ENCODE measurements at places on chromosomes 11 and 22. TPM values are rescaled to one million over a fixed set of nuclear protein-coding genes. Genes with fewer than 3 reads are reported as not detected.

DNA sequence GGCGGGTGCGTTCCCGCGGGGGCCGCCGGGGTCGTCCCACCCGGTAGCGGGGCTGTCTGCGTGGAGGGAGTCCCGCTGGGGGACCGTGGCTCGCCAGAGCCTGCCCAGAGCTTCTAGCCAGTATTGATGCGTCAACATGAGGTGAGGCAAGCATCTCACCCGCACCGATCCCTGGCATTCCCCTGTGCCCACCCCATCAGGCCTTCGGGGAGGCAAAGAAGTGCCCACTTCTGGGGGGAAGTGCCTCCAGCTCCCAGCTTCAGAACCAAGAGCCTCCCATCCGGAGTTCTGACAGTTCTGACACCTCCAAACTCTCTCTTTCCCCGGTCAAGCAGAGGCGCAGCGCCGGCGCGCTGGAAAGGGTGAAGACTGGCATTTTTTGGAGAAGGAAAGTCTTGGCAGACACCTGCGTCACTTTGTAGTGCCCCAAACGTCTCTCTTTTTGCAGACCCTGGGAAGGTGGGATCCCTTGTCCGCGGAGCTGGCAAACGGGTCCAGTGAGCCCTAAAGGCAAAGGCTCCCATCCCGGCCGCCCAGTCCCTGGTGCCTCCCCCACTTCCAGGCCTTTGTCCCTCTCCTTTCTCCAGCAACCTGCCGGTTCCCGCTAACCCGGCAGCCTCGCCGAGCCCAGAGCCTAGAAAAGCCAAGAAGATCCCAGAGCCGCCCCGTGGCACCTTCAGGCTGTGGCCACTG lies 3.2 kb upstream of the PAX6 start:
- no peak for DNase-seq

GRCh38 chr11:60777106-60777505 lies 8.0 kb upstream of the MS4A10 start:
- no peak for DNase-seq

DNA sequence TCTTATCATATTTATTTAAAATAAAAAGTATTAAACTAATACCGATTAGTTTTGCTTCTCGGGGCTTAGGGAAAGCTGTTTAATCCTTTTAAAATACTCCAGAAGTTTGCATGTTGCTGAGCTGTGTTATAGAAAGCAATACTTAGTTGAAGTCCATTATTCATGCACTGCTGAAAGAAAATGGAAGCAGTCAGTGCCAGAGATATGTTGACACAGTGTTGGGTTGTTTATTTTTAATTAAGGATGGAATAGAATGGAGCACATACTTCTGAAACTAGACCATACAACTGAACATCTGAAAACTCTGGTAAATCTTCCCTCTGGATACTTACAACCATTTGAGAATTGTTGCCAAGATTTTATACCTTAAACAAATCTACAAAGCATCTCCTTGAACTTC lies 282.7 kb upstream of the CCDC179 start:
- no peak for DNase-seq

RASD2 gene
- 0.57 TPM for polyA plus RNA-seq

- DNase-seq = no peak
Observed at GRCh38 chr11:47192111-47192510, 5.9 kb upstream of the PACSIN3 start.

GRCh38 chr11:73350908-73351636 lies 25.1 kb upstream of the RELT start:
- peak; percentile 30 for DNase-seq

C11orf86 gene
- polyA plus RNA-seq = 0.07 TPM

GRCh38 chr11:63887386-63887999 lies 29.5 kb downstream of the RCOR2 start:
- no peak for DNase-seq

GRCh38 chr11:7439746-7440320 lies 45.5 kb upstream of the OLFML1 start:
- no peak for DNase-seq

TCP11L1 gene
- polyA plus RNA-seq = 4.1 TPM

MYRF gene
- polyA plus RNA-seq = 56.3 TPM

DNA sequence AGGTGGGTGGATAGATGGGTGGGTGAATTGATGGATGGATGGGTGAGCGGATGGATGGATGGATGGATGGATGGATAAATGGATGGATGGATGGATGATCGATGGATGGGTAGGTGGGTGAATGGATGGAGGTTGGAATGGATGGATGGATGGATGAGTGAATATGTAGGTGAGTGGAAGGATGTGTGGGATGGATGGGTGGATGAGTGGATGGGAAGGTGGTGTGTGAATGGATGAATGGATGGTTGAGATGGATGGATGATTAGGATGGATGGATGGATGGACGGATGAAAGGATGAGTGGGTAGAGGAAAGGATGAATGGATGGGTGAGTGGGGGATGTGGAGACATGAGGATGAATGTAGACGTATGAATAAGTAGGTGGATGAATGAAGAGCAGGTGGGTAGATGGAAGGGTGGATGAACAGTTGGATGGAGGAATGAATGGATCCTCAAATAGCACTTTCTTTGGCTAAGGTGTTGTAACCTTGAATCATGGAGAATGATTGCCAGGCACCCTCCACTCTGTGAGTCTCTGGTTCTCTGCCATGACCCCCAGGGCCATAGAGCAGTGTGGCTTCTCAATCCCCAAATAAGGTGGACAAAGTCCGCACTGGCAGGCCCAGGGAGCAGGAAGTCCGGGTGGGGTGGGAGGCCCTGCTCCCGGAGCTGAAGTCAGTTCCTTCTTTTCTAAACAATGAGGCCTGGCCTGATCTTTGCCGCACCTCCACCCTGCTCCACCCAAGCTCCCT lies 36.9 kb downstream of the IGF2 start:
- no peak for DNase-seq

APOBEC3F gene
- 4.2 TPM for polyA plus RNA-seq

GRAMD1B gene
- 1.6 TPM for polyA plus RNA-seq

DNA sequence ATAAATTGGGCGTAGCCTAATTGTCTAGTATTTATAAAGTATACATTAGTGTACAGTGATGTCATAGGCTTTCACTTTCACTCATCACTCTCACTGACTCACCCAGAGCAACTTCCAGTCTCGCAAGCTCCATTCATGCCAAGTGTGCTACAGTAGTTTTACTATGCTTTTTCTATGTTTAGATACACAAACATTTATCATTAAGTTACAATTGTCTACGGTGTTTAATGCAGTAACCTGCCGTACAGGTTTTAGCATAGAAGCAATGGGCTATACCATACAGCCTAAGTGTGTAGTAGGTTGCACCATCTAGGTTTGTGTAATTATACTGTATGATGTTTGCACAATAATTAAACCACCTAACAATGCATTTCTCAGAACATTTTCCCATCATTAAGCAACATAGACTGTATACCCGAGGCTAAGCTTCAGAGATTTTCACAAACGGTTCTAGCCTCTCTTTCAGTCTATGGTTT lies 17.5 kb downstream of the OR9G1 start:
- no peak for DNase-seq

GRCh38 chr11:24567380-24567779 lies 70.5 kb downstream of the LUZP2 start:
- DNase-seq = no peak

SLC22A12 gene
- polyA plus RNA-seq = not detected

- DNase-seq = no peak
Observed at GRCh38 chr22:45574069-45574703, 71.5 kb downstream of the FBLN1 start.

C11orf91 gene
- not detected for polyA plus RNA-seq

DNA sequence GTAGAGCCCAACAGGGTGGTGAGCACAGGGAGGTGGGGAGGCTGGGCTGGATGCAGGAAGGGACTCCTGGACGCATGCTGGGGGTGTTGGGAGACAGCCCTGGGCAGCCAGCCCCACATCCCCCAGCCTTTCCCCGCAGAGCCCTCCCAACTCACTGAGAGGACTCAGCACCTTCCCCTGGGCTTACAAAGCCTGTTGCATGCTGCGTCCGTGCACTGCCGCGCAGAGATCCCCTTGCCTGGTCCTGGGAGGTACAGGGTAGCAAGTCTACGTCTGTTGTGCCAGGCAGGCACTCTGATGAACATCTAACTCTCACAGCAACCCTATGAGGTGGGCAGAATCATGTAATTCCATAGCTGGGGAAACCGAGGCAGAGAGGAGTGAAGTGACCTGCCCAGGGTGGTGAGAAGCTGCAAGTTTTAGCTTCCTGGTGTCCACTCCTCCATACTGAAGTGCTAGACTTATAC lies 33.9 kb upstream of the TCF20 start:
- DNase-seq = no peak

DNA sequence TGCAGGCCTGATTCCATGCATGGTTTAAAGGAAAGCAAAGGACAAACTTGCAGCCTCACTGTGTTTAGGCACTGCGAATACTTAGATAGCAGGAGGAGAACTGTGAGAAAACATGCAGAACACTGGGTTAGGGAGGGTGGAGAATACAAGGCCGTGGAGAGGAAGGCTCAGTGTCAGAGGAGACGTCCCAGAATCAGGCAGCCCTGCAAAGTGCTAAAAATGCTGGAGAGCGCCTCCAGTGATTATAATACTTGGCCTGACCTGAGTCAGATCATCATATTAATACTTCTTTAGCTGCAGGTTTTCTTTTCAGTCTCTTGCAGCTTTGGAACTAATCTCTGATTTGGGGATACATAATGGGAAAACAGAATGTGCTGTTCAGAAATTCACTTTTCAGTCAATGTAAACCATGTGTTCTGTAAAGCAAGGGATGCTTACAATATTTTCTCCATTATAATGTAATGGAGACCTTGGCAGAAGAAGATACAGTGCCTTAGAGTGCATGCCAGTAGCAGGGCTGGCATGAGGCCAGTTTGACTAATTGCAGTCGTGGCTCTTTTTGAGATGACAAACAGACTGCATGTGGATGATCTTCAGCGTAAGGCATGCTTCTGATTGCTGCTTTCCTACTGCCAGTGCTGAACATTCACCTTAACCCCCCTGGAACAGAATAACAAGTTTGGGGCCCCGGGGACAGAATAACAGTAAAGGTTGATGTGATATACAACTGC lies 16.8 kb downstream of the EXT2 start:
- DNase-seq = no peak

ARRB1 gene
- 12.7 TPM for polyA plus RNA-seq

- DNase-seq = no peak
Observed at GRCh38 chr11:118398791-118399559, 2.4 kb upstream of the ATP5MG start.

- peak; percentile 8 for DNase-seq
Observed at GRCh38 chr22:31451709-31452571, 37.7 kb downstream of the EIF4ENIF1 start.

LMO2 gene
- 10.8 TPM for polyA plus RNA-seq

YPEL1 gene
- polyA plus RNA-seq = 2.4 TPM

SHANK2 gene
- 8.4 TPM for polyA plus RNA-seq

- no peak for DNase-seq
Observed at GRCh38 chr11:46279126-46280099, 2.0 kb downstream of the CREB3L1 start.

DNA sequence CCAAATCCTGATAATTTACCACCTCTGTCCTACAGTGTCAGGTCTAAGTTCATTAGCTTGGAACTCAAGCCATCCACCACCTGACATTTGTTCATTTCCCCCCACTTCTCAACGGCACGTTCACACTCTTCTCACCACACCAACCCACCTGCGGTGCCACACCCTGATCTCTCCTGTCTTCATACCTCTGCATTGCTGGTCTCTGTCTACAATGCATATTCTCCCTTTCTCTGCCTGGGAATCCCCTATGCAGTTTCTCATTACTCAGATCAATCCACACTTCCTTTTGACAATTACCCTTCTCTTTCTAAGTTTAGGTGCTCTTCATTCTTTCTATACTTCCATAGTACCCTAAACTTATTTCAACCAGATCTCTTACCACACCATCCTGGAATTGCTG lies 20.4 kb upstream of the EMSY start:
- DNase-seq = no peak

GRCh38 chr11:76615950-76616349 lies 54.6 kb downstream of the LRRC32 start:
- DNase-seq = no peak

DNA sequence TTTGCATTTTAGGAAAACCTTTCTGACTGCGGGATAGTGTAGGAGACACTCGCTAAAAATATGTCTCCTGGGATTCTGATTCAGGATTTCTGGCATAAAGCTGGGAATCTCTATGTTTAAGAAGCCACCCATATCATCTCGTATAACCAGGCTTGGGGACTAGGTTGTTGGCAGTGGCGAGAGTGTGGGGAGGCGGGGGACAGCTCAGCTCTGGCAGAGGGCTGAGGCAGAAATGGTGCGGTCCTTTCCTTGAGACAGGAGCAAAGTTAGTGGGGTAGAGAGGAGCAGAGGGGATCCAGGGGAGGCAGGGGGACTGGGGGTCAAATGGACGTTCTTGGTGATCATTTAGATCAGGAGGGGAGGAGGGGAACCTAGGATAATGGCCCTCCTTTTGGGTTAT lies 74.3 kb downstream of the TEAD1 start:
- no peak for DNase-seq

DNA sequence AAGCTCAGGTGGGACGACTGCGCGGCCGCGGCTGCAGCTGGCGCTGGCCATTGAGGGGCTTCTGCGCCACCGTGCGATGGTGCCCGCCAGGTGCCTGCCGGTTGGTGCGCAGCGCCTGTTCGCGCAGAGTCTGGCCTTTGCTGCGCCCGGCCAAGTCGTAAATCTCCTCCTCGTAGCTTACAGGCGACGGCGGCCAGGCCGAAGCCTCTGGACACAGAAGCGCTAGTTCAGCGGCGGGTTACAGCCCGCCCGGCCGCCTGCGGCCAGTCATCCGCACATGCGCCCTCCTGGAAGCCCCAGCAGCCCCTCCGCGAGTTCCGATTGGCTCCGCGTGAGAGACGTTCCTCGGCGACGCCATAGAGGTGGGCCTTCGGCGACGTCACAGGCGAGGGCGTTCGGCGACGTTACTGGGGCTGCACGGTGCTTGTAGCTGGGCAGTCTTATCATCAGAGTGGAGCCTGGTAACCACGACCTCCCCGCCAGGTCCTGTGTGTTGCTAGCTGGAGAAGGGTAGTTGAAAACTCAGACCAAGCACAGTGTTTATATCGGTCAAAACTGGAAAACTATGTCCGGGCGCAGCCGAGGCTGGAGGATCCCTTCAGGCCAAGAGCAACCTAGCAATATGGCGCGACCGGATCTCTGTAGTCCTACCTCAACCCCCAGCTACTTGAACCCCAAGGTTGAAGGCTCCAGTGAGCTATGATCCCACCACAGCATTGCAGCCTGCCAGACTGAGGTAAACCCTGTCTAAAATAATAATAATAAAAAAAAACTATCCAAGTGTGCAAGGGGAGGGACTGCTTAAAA lies 265.7 kb downstream of the OR4C45 start:
- peak; percentile 58 for DNase-seq

ANKK1 gene
- polyA plus RNA-seq = 2.1 TPM

DNA sequence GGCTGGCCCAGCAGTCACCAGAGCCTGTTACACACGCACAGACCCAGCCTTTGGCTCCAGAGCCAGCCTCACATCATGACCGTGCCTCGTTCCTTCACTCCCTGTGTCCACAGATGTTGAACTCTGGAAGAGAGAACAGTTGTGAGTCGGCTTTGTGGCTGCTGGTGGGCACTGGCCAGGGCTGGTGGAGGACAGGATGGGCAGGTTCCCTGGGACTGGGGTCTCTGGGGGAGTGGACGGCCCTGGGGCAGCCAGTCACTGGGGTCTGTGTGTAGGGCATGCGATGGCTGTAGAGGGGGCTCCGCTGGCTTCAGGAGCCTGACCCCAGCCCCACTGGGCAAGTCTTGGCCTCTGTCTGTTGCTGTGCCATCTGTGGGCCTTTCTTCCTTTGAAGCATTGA lies 1070.1 kb downstream of the BRD1 start:
- no peak for DNase-seq

NOX4 gene
- 0.33 TPM for polyA plus RNA-seq

C11orf87 gene
- not detected for polyA plus RNA-seq

GRCh38 chr11:30889143-30889794 lies 303.1 kb upstream of the MPPED2 start:
- DNase-seq = no peak

Measured in pancreas (tissue), 10 donors.